Ascending aorta (tissue), 2 donors: ENCODE measurements at places on chromosomes 6 and 20. TPM values are rescaled to one million over a fixed set of nuclear protein-coding genes. Genes with fewer than 3 reads are reported as not detected.
A peak's percentile ranks its signal among the peaks of the same experiment; 100 is the strongest.

DNA sequence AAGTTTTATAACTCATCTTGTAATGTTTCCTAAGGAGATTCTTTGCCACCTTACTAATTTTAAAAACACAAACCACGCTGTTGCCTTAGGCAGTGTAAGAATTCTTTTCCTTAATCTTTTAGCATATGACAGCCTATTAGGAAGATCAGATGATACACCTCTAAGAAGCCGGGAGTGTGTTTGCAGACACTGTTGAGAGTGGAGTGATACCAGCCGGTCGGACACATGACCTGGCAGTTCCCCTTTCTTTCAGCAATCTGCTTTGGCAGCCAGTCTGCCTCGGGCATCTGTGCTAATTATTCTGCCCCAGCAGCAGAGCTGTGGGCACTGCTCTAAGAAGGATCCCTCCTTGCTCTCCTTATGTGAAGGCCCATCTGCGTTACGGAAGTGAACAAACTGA, 50.9 kb downstream of the PLCB4 start:
- no peaks in the 10 kb centered on the region for H3K36me3 ChIP-seq
- no peaks in the 10 kb centered on the region for H3K27me3 ChIP-seq
- H3K27ac ChIP-seq: no peak overlapping the region
- no peak for DNase-seq
- H3K4me3 ChIP-seq: no peak overlapping the region

DNA sequence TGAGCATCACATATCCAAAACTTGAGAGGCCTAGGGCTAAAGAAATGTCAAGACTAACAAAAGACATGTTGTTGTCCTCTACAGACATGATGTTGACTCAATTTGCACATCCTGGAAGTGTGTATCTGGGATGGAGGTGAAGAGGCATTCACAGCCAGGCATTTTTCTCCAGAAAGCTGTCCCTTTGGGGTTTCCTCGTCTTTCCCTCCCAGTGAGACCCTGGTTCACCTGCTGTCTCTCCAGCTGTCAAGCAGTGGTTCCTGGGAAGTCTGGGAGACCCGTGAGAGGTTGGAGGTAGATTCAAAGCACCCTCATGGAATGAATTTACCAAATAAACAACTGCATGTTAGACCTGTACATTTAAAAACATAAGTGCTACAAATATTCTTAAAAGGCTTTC, 32.1 kb downstream of the BACH2 start:
- H3K27me3 ChIP-seq: no peaks in the 10 kb centered on the region
- H3K4me1 ChIP-seq: no peaks in the 10 kb centered on the region
- no peak overlapping the region for H3K27ac ChIP-seq
- no peaks in the 10 kb centered on the region for H3K36me3 ChIP-seq
- no peak for DNase-seq

- no peak overlapping the region for H3K4me3 ChIP-seq
- peaks cover 18% of the 10 kb centered on the region for H3K4me1 ChIP-seq
- H3K27ac ChIP-seq: peak overlapping the region; percentile 42
- DNase-seq: no peak
- H3K27me3 ChIP-seq: no peaks in the 10 kb centered on the region
Observed at GRCh38 chr6:52990342-52990741, 4.7 kb downstream of the GSTA4 start.

DNA sequence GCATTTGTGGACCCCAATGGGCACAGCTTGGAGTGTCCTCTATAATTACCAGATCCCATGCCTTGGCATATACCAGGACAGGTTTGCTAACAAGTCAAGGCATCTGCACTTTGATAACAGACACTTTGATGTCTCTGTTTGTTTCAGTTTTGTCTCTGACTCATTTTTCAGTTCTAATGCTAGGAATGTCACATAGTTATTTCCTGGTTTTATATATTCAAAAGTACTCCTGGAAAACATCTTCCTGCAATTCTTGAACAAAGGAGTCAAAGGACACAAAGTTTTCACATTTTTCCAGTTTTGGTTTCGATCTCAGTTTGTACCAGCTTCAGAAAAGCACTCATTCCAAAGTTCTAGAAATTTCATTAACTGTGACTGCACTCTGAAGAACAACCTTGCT, 188.1 kb downstream of the FOXC1 start:
- peak overlapping the region; percentile 37 for H3K27ac ChIP-seq
- no peaks in the 10 kb centered on the region for H3K36me3 ChIP-seq
- H3K4me3 ChIP-seq: no peak overlapping the region
- H3K4me1 ChIP-seq: no peaks in the 10 kb centered on the region

GRCh38 chr20:21262812-21263211, 40.3 kb upstream of the XRN2 start:
- no peaks in the 10 kb centered on the region for H3K27me3 ChIP-seq
- no peaks in the 10 kb centered on the region for H3K36me3 ChIP-seq
- no peak for DNase-seq
- no peak overlapping the region for H3K27ac ChIP-seq
- no peak overlapping the region for H3K4me3 ChIP-seq
- no peaks in the 10 kb centered on the region for H3K4me1 ChIP-seq

DNA sequence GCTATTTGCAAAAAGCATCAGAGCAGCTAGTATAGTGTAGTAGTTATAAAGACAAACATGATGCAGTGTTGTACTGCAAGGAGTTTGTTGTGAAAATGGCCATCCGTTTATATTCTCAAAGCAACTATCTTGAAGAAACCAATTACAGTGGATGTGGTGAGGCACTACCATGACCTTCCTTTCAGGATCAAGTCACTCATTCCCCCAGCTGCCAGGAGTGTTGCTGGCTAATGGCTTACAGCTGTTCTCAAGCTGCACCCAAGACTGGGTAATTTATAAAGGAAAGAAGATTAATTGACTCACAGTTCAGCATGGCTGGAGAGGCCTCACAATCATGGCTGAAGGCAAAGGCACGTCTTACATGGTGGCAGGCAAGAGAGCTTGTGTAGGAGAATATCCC, 29.0 kb downstream of the ADGRF4 start:
- H3K27me3 ChIP-seq: no peaks in the 10 kb centered on the region
- DNase-seq: no peak
- H3K36me3 ChIP-seq: no peaks in the 10 kb centered on the region
- H3K27ac ChIP-seq: no peak overlapping the region
- H3K4me1 ChIP-seq: no peaks in the 10 kb centered on the region

GRCh38 chr20:46992640-46993035, 98.0 kb downstream of the EYA2 start:
- H3K27me3 ChIP-seq: no peaks in the 10 kb centered on the region
- no peaks in the 10 kb centered on the region for H3K4me1 ChIP-seq
- no peak overlapping the region for H3K4me3 ChIP-seq
- no peak for DNase-seq
- H3K27ac ChIP-seq: no peak overlapping the region

Gene GTSF1L
- not detected for total RNA-seq
